ENCODE measurements at places on chromosomes 12 and 14. TPM values are rescaled to one million over a fixed set of nuclear protein-coding genes. Genes with fewer than 3 reads are reported as not detected.

The DUSP6 gene
- total RNA-seq, result 10.8 TPM

The DDIT3 gene
- 26.3 TPM for total RNA-seq

The DNAI7 gene
- 0.08 TPM for total RNA-seq

The TAS2R46 gene
- total RNA-seq, result not detected

The ADAMTS20 gene
- total RNA-seq, result not detected

The PARPBP gene
- 21.3 TPM for total RNA-seq

The EIF2S3B gene
- total RNA-seq, result 0.65 TPM

Measured in A549 treated with Hydrocortisone at 1 μM for 4 hours (cell line).